Naive thymus-derived CD8-positive, alpha-beta T cell (primary cell): ENCODE measurements at places on chromosomes 7 and 10. TPM values are rescaled to one million over a fixed set of nuclear protein-coding genes. Genes with fewer than 3 reads are reported as not detected.
A peak's percentile ranks its signal among the peaks of the same experiment; 100 is the strongest.

DNA sequence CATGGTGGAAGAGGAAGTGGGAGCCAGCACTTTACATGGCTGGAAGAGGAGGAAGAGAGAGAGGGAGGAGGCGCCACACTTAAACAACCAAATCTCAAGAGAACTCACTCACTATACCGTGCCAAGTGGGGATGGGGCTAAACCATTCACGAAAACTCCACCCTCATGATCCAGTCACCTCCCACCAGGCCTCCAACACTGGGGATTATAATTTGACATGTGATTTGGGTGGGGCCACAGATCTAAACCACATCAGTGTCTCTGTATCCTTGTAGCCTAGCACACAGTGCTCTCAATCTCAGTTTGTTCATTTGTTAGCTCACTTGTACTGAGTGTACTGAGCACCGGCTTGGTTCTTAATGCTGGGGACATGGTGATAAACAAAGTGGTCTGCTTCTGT is 228.3 kb downstream of the BUB3 start:
- DNase-seq: no peak

GRCh38 chr10:95247200-95247880 is 43.5 kb downstream of the PDLIM1 start:
- no peak for DNase-seq

DNA sequence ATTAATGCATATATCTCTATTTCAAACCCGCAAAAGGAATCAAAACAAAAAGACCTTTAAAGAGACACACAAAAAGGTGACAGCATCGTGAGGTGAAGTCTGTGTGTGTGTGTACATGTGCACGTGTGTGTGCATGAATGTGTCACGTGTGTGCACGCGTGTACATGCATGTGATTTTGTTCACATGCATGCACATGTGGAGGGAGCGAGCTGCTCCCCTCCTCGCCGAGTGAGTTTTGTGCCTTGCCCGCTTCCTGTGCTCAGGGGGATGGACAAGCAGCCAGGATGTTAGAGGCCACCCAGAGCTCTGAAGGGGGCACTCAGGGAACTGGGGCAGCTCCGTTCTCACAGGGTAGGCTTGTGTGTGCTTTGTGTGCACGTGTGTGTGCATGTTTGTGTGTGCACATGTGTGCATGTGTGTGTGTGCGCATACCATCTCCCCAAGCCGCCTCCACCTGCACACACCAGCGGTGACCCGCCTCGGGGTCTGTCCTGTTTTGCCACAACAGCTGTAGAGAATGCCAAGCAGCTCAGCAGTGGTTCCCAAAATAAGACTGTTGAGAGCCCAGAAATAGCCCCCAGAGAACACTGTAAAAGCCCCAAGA is 191.2 kb downstream of the PTPRN2 start:
- no peak for DNase-seq

DNA sequence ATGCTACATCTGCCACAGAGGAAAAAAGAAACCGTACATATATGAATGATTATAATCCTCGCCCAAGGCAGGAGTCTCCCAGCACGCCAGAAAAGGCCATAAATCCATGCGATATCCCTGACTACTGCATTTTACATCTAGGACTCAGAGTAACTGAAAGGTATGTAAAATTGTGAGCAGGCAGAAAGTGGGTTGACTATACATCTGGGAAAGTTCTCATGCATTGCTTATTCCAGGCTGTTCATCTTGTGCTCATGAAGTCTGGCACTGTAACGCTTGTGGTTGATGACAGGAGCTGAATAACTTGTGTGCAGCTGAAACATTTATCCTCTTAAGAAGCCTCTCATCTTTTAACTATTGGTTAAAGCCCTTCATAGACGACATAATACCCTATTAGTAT is 193.4 kb upstream of the STEAP4 start:
- DNase-seq: no peak

Gene SRRM3
- total RNA-seq: not detected

GRCh38 chr7:6367701-6368211 is 80.0 kb downstream of the DAGLB start:
- DNase-seq: no peak

DNA sequence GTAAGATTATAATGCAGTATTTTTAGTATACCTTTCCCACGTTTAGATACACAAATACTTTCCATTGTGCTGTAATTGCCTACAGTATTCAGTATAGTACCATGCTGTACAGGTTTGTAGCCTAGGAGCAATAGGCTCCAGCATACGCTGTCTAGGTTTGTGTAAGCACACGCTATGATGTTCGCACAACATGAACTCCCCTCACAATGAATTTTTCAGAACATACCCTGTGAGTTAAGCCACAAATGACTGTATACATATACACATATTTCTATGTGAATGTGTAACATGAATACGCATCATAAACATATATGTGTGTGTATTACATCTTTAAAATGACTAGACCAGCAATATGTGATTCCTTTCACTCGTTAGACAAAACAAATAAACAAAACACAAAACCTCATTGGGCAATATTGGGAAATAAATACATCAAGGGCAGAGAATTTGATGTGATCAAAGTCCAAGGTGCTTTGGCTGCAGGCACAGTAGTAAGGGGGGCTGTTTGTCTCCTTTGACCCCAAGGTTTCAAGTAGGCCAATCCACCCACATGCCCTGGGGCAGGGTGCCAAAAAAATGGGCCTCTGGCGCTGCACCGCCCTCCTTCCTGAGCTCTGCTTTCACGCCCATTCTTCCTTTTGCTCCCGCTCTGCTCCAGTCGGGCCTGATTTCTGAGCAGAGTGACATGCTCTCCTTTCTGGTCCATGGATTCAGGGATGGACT is 33.9 kb downstream of the CHN2 start:
- no peak for DNase-seq

Gene ITPRID1
- total RNA-seq: not detected

GRCh38 chr7:44398953-44399574 is 73.7 kb upstream of the CAMK2B start:
- DNase-seq: no peak

- DNase-seq: no peak
Measured at GRCh38 chr10:24153537-24153936, 55.4 kb upstream of the KIAA1217 start.

Gene NME8
- not detected for total RNA-seq

DNA sequence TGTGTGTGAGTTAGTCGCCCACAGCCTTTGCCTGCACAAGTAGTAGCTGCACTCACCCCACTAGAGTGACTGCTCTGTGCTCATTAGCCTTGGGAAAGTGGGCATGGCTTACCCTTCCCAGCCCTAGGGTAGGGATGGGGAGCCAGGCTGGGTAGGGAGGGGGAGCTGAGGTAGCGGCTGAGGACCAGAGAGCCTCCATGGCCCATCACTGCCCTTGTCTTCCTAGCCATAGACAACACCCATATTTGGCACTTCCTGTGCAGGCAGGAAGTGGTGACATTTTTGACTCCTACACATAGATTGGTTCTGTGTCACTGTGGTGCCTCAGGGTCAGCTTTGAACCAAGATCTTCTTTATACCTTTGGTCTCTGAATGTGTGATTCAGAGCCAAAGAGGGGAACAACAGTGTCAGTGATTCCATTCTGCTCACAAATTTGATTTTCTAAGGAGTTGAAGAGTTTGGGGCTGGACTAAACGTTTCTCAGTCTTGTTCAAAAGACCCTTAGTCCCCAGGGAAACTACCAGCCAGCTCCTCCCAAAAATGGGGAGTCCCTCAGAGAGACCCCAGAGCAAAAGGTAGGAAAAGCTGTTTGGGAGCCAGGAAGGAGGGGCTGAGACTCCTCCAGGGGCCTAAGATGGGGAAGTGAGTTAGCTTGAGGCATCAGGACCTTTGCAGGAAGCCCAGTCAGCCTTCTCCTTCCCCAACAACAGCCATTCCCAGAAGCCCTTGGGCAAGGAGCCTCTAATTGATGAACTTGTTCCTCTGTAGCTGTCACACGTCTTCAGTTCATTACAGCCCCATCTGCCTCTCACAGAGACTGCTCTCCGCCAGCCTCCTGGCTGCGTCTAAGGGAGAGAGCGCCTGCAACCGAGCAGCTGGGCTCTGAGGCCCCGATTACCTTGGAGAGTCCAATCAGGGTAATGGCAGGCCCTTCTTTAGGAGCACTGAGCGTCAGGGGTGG is 135.0 kb downstream of the CDH23 start:
- DNase-seq: no peak

GRCh38 chr7:155071121-155071651 is 1.1 kb downstream of the HTR5A start:
- DNase-seq: no peak

Gene CCDC172
- not detected for total RNA-seq

GRCh38 chr10:104128214-104128613 is 6.2 kb downstream of the SFR1 start:
- no peak for DNase-seq

DNA sequence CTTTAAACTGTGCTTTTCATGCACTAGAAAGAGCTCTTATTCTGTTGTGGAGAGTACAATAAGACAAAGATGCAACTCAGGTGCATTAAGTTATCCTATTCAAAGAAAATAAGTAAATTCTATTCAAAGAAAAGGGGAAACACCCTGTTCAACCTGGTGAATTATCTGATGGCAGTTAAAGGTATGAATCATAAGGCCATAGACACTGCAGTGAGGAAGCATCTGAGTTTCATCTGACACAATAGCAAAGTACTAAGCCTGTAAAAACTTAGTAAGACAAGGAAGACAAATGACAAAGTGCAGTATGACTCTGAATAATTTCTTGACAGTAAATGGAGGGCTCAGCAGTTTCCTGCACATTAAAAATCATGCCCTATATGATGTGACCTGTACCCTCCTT is 91.0 kb upstream of the LRRTM3 start:
- no peak for DNase-seq

DNA sequence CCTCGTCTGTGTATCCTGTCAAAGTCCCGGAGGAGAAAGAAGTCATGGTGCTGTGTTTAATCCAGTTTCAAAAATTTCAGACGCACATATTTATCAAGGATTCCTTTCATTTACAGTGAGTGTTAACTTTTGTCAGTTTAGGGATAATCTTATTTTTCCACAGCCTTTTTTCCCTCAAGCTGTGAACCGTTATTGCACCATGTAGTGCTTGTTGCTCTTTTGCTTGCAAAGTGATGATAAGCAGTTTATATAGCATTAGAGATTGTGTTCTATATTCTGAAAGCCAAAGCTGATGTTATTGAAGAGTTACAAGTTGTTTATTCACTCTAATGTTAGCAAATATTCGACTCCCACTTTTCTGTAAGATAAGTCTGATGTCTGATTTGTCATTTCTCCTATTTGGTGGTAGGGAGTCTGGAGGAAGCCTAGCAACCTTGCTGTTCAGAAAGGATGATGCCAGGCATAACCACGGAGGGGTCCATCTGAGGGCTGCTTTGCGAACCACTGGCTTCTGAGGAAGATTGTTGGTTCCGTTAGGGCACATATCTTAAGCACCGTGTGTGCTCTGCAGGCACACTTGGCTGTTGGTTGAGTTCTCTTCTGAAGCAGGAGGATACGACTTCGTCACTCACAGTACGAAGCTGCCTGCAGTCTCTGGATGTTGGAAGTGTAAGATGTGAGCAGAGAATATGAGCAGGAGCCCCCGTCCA is 11.7 kb downstream of the CCNY start:
- DNase-seq: no peak

GRCh38 chr10:31644931-31645633 is 283.5 kb downstream of the ARHGAP12 start:
- DNase-seq: no peak

DNA sequence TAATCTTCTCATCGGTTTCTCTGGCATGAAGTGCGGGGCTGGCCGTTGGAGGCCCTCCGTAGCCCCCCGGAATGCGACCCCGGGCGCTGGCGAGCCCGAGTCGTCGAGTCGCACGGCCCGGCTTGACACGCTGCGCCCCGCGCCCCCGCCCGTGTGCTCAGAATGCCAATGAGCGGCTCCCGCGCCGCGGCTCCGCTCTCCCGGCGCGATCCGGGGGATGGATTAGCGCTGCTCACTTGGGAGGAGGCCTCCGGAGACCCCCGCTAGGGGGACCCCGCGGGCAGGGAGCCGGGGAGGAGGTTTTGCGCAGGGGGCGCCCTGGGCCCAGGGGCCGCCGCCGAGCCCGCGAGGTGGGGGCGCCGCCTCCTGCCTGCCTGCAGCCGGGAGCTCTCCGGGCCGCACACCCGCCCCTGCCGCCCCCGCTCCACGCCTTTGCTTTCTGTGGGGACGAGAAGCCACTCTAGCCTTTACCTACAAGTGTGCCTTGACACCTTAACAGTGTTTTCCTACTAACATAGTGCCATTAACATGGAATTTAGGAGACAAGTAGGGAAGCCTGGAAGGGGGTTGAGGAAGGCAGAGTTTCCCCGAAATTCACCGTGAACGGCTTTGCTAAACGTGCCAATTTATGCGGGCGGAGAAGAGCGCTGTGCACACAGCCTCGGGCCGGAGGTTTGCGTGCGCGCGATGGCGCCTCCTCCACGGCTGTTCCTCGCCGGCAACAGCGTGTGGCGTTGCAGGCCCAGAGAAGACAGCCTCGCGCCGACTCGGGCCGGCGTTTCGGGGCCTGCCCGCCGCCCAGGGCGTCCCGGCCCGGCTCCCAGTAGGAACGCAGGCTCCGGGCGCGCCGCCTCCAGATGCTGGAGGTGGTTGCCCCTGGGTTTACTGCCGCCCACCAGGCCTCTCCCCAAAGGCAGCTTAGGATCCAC is 7.1 kb downstream of the SHH start:
- DNase-seq: peak; percentile 31

GRCh38 chr7:7816084-7816483 is 97.7 kb upstream of the RPA3 start:
- no peak for DNase-seq

- DNase-seq: no peak
Measured at GRCh38 chr7:94472608-94473007, 37.0 kb upstream of the CASD1 start.

Gene FGFR2
- total RNA-seq: not detected

Gene PON3
- total RNA-seq: not detected

DNA sequence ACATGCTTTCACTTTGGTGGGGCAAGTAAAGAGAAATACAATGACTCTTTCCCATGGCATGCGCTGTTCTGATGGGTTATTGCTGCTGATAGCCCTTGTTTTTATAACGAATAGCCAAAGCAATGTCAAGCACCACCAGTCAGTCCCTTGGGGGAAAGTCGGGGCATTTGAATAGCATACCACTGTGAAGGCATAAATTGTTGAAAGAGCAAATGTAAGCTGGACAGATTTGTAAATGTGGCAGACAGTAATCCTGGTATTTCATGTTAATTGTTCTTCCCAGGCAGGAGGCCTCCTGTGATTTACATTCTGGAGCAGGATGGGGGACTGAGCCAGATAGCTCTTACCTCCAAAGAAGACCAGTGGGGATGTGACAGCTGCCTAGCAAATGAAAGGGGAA is 293.3 kb downstream of the ADRA2A start:
- no peak for DNase-seq

GRCh38 chr7:35003679-35004303 is 33.5 kb downstream of the DPY19L1 start:
- no peak for DNase-seq

GRCh38 chr7:50690541-50691011 is 92.1 kb downstream of the GRB10 start:
- no peak for DNase-seq

Gene SLC26A3
- total RNA-seq: not detected

Gene KEL
- 0.47 TPM for total RNA-seq

- DNase-seq: peak; percentile 95
Measured at GRCh38 chr7:140696024-140696679, 356 bp upstream of the NDUFB2 start.
